ENCODE measurements at places on chromosomes 7 and 10. TPM values are rescaled to one million over a fixed set of nuclear protein-coding genes. Genes with fewer than 3 reads are reported as not detected.
A peak's percentile ranks its signal among the peaks of the same experiment; 100 is the strongest.

CALHM1 gene
- polyA plus RNA-seq: 0.37 TPM

- DNase-seq: no peak
Observed at GRCh38 chr7:130841416-130841815, 107.4 kb upstream of the KLF14 start.

DNA sequence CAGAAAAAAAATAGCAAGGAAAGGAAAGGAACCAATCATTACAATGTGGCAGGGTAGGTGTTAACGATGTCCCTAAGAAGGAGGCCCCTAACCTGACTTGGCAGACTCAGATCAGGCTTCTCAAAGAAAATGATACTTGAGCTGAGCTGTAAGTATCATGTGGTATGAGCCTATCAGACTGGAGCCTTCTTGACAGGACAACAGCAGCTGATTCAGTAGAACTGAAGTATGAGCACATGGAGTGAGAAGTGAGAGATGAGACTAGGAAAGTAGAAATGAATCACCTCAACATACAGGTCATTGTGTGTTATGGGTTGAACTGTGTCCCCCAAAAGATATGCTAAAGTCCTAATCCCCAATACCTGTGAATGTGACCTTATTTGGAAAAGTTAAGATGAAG is 66.3 kb downstream of the MTERF1 start:
- no peak for DNase-seq

FOXP2 gene
- 0.29 TPM for polyA plus RNA-seq

UTF1 gene
- polyA plus RNA-seq: not detected

- peak; percentile 39 for DNase-seq
Observed at GRCh38 chr10:112539340-112539739, 92.3 kb downstream of the VTI1A start.

DNA sequence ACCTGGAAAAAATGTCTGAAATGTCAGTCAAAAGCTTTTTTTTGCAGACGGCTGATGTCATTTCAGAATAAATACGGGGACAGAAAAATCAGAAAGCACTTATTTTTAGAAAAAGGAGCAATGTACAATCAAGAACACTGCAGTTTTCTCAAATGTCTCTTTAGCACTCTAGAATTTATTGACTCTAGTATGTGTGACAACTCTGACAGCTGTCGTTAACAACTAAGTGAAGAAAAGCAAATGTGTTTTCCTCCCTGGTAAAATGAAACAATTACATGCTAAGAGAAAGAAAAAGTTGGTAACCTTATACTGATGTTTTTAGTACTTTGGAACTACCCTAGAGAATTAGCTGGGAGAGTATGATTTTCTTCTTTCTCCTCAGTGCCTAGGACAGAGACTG is 497.4 kb downstream of the GRM8 start:
- DNase-seq: no peak

ZNF107 gene
- 0.56 TPM for polyA plus RNA-seq

OR2A5 gene
- polyA plus RNA-seq: not detected

Measured in brain (organoid and tissue), 16 donors.